Bladder microvascular endothelial cell (primary cell): ENCODE measurements at places on chromosomes 11 and 22. TPM values are rescaled to one million over a fixed set of nuclear protein-coding genes. Genes with fewer than 3 reads are reported as not detected.

The TMEM191C gene
- 0.63 and 1.9 TPM in 2 replicates for total RNA-seq

The ZNF195 gene
- total RNA-seq = 10.7 and 32.6 TPM in 2 replicates

The ELMOD1 gene
- 0.31 TPM in 1 of 2 replicates, not detected in the other for total RNA-seq

The OR5D13 gene
- not detected in 2 replicates for total RNA-seq

The OR52H1 gene
- total RNA-seq = 0.38 TPM in 1 of 2 replicates, not detected in the other

The CRYAB gene
- total RNA-seq = 0.81 and 1.0 TPM in 2 replicates

The KRTAP5-2 gene
- total RNA-seq = not detected in 2 replicates

The NOX4 gene
- 21.5 and 32.3 TPM in 2 replicates for total RNA-seq

The DEPDC7 gene
- total RNA-seq = 0.16 and 0.19 TPM in 2 replicates

The GLYATL1 gene
- total RNA-seq = not detected in 2 replicates

The CASP5 gene
- total RNA-seq = not detected in 2 replicates

The CNIH2 gene
- total RNA-seq = not detected in 2 replicates

The OR51B2 gene
- total RNA-seq = not detected in 2 replicates

The CD6 gene
- under 0.01 TPM in 1 of 2 replicates, not detected in the other for total RNA-seq

The OR51B4 gene
- not detected in 2 replicates for total RNA-seq

The AQP11 gene
- 0.16 and 0.31 TPM in 2 replicates for total RNA-seq

The CELSR1 gene
- 2.3 and 74.3 TPM in 2 replicates for total RNA-seq

The PATE4 gene
- total RNA-seq = under 0.01 TPM in 1 of 2 replicates, not detected in the other
